Fibroblast of the aortic adventitia (primary cell): ENCODE measurements at places on chromosomes 2 and 18. TPM values are rescaled to one million over a fixed set of nuclear protein-coding genes. Genes with fewer than 3 reads are reported as not detected.
A peak's percentile ranks its signal among the peaks of the same experiment; 100 is the strongest.

GRCh38 chr2:185862657-185863398, 124.2 kb downstream of the FSIP2 start:
- no peak for DNase-seq

DNA sequence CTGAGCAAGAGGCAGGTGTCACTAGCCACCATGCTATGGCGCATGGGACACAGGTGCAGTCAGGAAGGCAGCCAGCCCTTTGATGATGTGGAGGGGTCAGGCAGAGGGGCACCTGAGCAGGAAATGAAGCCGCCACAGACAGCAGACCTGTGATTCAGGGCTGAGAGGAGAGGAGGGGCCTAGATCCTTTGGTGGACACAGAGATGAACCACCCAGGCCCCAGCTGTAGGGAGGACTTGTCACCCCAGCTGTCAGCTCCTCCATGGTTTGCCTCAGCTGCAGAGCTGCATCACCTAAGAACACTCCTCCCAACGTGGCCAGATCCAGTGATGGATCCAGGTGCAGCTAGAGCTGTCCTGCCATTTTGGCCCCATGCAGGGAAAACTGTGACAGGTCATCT, 11.6 kb downstream of the ASB18 start:
- DNase-seq, result no peak

The KRTCAP3 gene
- total RNA-seq, result not detected in 2 replicates

The GDF7 gene
- total RNA-seq, result under 0.01 TPM in 1 of 2 replicates, not detected in the other

The KCNK3 gene
- total RNA-seq, result 2.3 TPM in 1 of 2 replicates, not detected in the other

GRCh38 chr18:1053331-1054315, 149.0 kb downstream of the ADCYAP1 start:
- no peak for DNase-seq

The POMC gene
- 0.63 and 7.5 TPM in 2 replicates for total RNA-seq

GRCh38 chr2:207847807-207848544, 78.3 kb upstream of the FZD5 start:
- DNase-seq, result peak; percentile 69

GRCh38 chr2:135607561-135607960, 76.3 kb downstream of the R3HDM1 start:
- DNase-seq, result peak; percentile 37

The IL1R1 gene
- 150 and 152 TPM in 2 replicates for total RNA-seq
